NCI-H2171 (cell line): ENCODE measurements at places on chromosomes 6 and 20.

DNA sequence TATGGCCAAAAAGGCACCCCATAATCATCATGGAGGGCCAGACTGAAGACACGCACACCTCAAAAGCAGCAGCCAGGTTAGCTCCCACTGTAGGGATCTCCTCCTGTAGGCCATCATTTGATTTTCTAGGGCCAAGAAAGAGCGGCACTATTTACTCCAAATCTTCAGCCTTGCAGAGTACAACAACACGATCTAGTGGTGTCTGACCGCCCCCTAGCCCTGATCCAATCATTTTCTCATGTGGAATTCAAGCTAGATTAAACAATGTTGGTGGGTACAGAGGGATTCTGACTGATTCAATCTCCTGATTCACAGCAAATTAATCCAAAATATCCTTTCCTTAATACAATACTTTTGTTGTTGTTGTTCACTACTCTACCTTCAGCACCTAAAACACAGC is 12.5 kb downstream of the GNAS-AS1 start:
- no peak for DNase-seq

DNA sequence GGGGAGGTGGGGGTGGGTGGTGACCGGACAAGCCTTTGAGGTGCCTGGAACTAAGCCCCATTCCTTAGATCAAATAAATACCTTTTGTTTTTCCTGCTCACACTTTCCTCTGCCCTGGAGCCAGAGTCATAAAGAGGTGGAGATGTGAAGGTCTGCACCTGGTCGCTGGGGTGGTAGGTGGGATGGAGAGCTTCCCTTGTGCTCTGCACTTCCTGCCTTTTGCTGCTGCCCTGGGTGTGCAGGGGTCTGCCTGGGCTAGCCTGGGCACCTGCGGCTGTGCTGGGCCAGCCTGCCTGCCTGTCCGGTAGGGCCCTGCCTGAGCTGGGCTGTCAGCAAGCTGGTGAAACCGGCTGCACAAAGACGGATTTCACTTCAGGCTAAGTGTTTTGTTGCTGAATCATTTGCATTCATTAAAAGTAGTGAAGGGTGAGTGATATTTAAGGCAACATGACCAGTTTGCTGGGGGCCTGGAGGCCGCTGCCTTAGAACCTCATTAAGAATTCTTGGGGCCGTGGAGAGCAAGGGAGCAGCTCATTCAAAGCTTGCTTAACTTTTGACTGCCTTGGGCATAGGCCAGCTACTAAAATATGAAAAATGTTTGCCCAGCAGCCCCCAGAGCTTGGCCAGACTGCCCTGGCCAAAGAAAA is 20.5 kb downstream of the PTK7 start:
- no peak for DNase-seq

DNA sequence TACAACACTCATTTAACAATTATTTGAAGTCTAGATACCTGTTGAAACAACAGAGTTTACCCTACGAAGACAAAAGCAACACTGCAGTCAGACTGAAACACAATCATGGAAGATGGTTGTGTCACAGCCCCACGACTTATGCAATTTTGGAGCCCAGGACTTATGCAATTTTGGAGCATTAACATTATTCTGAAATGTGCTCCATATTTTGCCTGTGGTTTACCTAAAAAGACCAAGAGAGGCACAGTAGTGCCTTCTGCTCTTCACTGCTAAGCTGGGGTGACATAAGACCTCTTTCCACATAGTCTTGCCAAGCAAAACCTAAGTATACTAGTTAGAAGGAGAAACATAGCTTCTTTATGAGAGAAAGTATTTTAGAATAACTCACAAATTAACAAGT is 216.5 kb downstream of the PTPRK start:
- DNase-seq, result no peak

- DNase-seq, result no peak
Observed at GRCh38 chr6:1662534-1662933, 52.8 kb downstream of the FOXC1 start.

- DNase-seq, result no peak
Observed at GRCh38 chr6:1599469-1599868, 10.2 kb upstream of the FOXC1 start.

GRCh38 chr6:134105940-134106339 is 53.5 kb upstream of the SLC2A12 start:
- DNase-seq, result no peak

DNA sequence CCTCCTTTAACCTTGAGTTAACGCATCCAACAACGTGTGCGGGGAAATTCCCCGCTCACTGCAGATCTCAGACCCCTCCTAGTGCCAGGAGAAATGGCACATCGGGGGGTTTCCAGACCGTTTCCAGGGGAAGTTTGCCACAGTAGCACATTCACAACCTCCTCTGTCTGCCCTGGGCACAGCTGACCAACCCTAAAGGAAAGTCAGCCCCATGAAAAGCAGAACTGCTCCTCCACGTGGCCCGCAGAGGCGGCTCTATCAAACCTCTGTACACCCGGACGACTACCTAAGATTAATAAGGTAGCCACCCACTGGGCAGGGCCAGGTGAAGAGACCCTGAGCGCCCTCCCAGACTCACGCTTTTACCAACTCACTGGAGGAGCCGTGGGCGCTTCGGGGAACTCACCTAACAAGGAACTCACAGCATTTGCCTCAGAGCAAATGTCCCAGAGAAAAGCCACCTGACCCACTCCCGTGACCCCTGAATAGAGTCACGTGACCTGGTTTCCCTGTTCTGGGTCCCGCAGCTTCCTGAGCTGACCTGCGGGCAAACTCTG is 93.1 kb downstream of the PRND start:
- DNase-seq, result no peak

GRCh38 chr6:134093007-134093573 is 40.7 kb upstream of the SLC2A12 start:
- DNase-seq, result no peak

DNA sequence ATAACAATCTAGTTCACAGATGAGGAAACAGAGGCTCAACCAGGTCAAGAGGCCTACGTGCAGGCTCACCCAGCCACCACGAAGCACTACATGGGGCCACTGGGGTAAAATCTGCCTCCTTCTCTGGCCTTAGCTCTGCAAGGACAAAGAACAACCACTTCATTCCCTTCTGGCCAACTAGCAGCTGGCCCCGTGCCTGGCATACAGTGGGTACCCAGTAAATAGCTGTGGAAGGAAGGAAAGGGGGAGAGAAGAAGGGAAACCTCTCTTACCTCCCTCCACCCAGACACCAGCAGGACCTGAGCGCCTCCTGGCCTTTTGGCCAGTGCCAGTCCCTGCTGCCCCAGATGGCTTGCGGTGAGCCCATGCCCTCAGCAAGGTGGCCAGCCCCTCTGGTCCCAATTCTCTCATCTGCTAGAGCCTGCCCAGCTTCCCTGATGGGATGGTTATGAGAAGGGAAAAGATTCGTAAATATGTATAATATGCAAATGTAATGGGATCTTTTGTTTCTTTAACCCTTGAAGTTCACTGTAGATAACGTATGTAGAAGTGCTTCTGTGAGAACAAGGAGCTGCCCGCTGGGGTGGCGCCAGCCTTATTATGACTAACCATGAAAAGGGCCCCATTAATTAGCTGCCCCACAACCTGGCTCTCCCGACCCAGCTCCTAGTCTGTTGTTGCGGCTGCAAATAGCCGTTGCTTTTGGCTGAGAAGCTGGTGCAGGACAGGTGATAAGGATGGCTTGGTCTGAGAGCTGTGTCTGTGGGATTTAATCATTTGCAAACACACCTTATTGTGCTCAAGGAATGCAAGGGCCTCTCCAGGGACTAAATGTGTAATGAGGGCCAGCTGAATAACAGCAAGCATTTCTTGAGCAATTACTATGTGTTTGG is 62.0 kb downstream of the DLGAP4 start:
- no peak for DNase-seq

- no peak for DNase-seq
Observed at GRCh38 chr6:56364827-56365339, 117.5 kb upstream of the COL21A1 start.

- DNase-seq, result no peak
Observed at GRCh38 chr20:43969501-43970182, 55.0 kb downstream of the TOX2 start.

GRCh38 chr6:44177691-44178423 is 19.2 kb downstream of the CAPN11 start:
- no peak for DNase-seq

GRCh38 chr20:14778875-14779274 is 441.5 kb upstream of the FLRT3 start:
- DNase-seq, result no peak

DNA sequence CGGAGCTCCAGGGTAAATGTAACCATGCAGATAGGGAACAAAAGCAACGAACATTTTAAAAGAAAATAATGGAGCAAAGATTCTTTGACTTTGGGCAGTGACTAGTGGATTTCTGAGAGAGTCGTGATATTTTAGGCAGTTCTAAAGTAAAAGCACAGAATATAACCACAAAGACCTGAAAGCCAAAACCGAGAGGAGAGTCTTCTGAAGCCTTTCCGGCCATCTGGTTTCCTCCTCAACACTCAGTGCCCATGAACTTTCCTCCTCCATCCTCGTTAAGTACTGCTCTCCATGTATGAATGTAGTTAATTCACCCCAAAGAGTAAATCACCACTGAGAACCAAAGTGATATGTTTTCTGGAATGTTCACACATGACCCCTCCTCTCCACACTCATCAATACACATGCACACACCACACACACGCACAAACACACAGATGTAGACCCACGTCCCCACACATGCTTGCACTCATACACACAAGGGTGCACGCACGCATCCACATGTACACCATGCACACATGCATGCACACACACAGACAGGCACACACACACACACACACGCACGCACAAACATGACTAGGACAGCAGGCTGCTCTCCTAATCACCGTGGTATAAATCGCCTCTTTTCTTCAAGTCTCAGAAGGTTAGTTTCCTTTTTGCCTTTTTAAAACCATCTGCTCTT is 109.5 kb downstream of the MYLK4 start:
- no peak for DNase-seq

DNA sequence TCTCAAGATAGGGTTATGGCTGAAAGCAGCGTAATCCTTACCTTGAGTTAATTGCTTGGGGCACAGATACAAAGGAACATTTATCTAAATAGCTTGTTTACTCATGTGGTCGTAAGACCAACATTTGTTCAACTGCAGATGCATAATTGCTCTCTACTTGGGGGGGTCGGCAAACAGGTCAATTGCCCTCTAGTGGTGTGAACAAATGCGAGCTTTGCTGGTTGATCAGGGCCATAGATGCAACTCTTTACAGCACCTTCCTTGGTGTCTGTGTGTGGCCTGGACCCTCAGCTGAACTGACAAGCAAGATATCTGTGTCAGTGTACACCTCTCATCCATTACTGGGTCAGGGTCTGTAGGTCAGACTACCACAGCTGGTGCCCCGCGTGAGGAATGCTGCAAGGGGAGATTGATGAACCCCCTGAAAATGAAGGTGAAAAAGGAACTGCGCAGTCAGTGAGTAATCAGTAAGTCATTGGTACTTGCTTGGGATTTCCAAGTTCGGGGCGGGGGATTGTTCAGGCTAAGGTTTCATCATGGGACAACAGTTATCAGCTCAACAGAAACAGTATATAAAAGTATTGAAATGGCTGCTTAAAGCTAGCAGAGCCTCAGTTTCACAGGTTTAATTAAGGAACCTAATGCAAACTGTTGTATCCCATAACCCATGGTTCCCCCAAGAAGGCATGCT is 24.0 kb downstream of the HLA-DPA1 start:
- DNase-seq, result no peak

DNA sequence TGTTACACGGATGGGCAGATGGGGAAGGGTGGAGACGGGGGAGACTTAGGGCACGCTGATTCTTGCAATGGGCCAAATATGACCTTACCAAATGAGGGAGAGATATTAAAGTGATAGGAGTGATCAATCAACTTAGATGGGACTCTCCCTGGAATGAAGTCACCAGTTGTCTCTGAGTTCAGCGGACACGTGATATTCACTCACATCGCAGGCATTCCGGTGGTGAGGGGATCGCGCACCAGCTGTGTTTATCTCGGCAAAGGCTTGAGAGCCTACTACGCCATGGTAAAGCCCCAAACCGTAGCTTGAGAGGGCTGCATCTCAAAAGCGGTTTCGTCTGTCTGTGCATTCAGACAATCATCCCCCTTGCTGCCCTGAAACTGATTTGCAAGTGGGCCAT is 5.5 kb downstream of the BMP7 start:
- DNase-seq, result no peak

DNA sequence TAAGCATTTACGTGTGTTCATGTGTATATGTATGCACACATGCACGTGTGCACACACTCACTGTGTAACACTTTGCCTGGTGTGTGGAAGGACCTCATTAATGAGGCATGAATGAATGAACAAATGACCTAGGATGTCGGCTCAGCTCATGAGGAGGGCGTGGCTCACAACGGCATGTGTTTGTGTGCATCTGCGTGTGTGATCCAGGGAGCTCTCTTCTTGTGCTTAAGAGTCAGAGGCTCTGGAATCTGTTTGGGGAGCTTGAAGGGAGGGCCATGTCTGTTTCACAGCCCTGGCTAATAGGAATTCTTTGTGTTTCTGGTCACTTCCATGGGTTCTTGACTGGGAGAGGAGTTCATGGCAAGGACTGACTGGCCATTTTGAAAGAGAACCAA is 32.7 kb downstream of the TOX2 start:
- no peak for DNase-seq

- DNase-seq, result no peak
Observed at GRCh38 chr20:49668181-49668877, 45.3 kb downstream of the B4GALT5 start.

DNA sequence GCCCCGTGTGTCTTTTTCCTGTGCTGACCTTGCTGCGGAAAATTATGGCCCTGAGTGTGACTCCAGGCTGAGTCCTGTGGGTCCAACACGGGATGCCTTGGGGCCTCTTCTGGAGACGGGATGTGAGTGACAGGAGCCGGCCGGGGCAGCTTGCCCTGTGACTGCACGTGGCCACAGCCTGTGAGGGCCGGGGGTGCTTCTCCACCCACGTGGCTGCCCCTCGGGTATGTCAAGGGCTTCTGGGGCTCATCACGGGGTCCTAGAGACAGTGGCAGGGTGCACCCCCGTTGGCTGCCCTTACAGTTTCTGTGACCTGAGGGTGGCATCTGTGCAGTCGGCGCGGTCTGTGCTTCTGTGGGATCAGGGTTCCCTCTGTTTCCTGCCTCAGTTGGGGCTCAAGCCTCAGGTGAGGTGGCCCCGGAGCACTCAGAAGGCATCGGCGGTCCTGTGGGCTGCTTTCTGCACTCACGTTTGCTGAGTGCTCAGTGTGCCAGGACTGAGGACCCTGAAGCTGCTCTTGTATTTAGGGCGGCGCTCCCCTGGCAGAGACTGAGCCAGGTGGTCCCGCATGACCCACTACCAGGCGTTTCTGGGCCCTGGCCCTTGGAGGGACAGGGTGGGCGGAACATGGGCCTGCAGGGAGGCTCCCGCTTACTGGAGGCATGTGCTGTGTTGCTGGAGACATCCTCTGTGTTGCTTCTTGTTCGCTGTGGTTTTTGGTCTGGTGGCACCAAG is 5.4 kb downstream of the RTEL1 start:
- DNase-seq, result no peak

- no peak for DNase-seq
Observed at GRCh38 chr6:73264446-73264845, 1.4 kb upstream of the KHDC1 start.
